ENCODE measurements at places on chromosomes 1 and 21.

DNA sequence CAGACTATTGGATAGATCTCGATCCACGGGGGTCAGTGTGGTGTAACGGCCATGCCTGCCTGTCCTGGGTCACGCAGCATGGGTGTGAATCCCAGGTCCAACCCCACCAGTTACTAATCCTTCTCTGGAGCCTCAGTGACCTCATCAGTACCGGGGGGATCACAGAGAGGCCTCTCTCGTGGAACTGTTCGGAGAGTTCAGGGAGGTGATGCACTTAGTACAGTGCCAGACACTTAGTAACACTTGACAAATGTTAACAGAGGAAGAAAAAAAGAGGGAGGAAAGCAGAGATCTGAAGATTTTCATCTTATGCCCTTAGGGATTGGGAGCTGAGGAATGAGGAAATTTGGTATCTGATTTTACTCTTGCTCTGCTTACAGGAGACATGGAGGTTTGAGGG lies 2.9 kb downstream of the ABCA4 start:
- DNase-seq, result no peak

DNA sequence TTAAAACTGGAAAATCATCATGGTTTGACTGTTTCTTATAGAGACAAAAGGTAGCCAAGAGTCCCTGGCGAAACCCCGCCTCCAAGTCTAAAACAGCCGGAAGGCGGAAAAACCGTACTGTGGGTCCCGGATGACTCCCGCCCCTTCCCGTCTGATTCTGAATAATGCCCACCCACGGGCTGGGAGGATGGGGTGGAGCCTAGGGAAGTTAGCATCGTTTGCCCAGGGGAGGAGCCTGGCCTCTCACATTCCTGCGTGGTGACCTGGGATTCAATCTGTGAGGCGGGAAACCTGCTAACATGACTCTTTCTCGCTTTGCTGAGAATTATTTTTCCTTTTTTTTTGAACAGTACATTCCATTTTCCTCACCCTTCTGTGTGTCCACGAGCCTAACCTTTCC lies 124.9 kb downstream of the KCNK1 start:
- DNase-seq, result no peak

DNA sequence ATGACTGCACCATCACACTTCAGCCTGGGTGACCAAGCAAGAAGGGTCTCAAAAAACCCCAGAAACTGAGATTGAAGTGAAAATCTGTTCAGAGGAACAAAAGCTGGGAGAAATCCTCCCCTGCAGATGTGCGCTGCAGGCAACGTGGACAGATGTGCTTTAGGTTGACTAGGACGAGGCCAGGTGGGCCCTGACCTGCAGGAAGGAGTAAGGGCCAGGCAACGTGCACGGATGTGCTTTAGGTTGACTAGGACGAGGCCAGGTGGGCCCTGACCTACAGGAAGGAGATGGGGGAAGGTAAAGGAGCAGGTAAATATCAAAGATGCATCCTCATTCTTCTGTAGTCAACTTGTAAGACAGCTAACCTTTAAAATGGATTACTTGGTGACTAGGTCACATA lies 2.5 kb upstream of the KRTAP12-1 start:
- DNase-seq, result no peak

GRCh38 chr1:218468711-218469110 lies 123.6 kb downstream of the TGFB2 start:
- no peak for DNase-seq

- DNase-seq, result no peak
Measured at GRCh38 chr1:227889047-227889862, 58.5 kb downstream of the WNT9A start.

DNA sequence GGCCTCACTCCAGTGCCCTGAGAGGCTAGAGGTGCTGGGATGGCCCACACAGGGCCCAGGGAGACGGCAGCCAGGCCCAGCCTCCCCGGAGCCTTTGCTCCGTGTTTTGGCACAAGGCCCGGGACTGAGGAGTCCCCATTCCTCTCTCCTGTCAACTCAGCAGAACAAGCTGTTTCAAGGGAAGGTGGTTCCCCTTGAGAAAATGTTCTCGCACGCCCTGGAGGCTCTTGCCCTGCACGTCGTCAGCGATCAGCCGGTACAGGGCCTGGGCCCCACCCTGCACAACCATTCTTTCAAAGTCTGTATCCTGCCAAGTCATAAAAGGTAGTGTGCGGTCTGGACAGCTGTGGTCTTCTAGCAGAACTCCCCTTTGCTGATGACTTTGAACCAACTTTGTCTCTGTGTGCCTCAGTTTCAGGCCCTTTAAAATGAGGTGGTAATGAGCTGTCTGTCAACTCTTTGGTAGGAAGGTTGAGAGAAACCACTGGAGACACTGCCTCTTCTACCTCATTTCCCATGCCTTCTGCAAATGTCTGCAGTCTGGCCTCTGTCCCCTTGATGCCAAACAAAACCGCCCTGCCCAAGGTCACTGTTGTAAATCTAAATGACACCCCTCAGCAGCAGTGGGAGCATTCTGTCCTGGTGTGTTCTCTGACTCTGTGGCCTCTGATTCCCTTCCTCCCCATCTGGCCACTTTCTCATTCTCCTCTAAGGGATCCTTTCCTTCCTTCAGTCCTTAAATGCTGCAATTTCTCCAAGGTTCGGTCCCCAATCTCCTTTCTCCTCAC lies 138.6 kb upstream of the JUN start:
- no peak for DNase-seq
